Stimulated activated CD8-positive, alpha-beta memory T cell treated with anti-CD3 and anti-CD28 coated beads, Interleukin-12 subunit alpha, Interleukin-12 subunit beta, amount 100 ng/mL, for 1 hour (primary cell): ENCODE measurements at places on chromosomes 3 and 15.

- DNase-seq, result no peak
Measured at GRCh38 chr15:85563328-85563727, 182.9 kb downstream of the AKAP13 start.

- DNase-seq, result no peak
Measured at GRCh38 chr15:87733541-87733941, 523.0 kb downstream of the NTRK3 start.

- no peak for DNase-seq
Measured at GRCh38 chr3:15754047-15754446, 43.7 kb downstream of the ANKRD28 start.

DNA sequence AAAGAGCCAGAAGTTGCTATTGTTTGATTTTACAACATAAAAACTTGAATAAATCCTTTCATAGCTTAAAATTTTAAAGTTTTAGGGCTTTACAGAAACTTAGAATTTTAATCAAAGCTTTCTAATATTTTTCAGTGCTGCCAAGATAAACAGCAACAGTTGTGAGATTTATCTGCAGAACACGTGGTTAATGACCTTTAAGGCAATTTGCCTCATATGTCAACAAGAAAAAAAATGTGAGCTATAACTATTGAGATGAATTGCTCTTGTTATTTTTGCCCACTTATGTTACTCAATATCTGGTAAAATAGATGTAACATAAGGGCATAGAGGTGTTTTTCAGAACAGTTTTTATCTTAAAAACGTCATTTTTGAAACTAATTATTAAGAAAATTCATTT, 96.7 kb upstream of the NECTIN3 start:
- DNase-seq, result no peak

DNA sequence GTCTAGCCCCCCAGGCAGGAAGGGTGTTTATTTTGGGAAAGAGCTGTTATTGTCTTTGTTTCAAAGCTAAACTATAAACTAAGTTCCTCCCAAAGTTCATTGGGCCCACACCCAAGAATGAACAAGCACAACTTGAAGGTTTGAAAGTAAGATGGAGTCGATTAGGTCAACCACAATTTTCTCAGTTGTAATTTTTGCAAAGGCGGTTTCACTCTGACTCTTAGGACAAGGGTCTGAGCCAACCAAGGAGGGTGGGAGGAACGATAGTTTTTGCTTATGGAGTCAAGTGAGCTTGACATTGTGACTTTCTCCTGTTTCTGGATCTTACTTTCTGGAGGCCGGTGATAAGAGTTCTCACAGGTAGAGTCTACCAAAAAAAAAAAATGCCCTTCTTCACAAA, 5.8 kb upstream of the ZNF770 start:
- no peak for DNase-seq

GRCh38 chr3:97822359-97822775, 556 bp downstream of the CRYBG3 start:
- DNase-seq, result no peak

DNA sequence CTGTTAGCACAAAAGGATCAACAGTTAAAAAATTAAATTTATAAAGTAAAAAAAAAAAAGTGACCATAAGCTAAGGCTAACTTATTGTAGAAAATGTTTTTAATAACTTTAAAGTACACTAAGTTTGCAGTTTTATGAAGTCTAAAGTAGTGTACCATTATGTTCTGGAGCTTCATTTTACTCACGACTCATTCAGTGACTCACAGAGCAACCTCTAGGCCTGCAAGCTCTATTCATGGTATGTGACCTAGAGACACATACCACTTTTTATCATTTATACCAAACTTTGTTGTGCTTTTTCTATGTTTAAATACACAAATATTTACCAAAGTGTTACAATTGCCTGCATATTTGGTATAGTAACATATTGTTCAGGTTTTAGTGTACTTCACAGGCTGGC, 1552.3 kb downstream of the OTOL1 start:
- DNase-seq, result no peak
